ENCODE measurements at places on chromosomes 11 and 22. TPM values are rescaled to one million over a fixed set of nuclear protein-coding genes. Genes with fewer than 3 reads are reported as not detected.

CSRP3 gene
- total RNA-seq, result not detected

CHST1 gene
- total RNA-seq, result not detected

HIKESHI gene
- total RNA-seq, result 9.6 TPM

GUCY1A2 gene
- 2.6 TPM for total RNA-seq

CBLIF gene
- total RNA-seq, result 456 TPM

- no peaks in the 10 kb centered on the region for H3K27me3 ChIP-seq
- peaks cover 31% of the 10 kb centered on the region for H3K36me3 ChIP-seq
- H3K4me3 ChIP-seq, result peak within 1 kb of the TSS; percentile 43
- H3K4me1 ChIP-seq, result peaks cover 25% of the 10 kb centered on the region
- H3K27ac ChIP-seq, result peak within 1 kb of the TSS; percentile 6
Observed at GRCh38 chr11:66277471-66278362, at the start of gene CNIH2. CNIH2 (plus strand) TSS chr11:66278175; CDS start chr11:66278457, 282 bp downstream.

GRCh38 chr22:28231441-28231840, 312.4 kb upstream of the PITPNB start:
- DNase-seq, result no peak
- H3K4me1 ChIP-seq, result no peaks in the 10 kb centered on the region
- H3K4me3 ChIP-seq, result no peak overlapping the region
- H3K27me3 ChIP-seq, result no peaks in the 10 kb centered on the region
- H3K36me3 ChIP-seq, result no peaks in the 10 kb centered on the region
- no peak overlapping the region for H3K27ac ChIP-seq

DNA sequence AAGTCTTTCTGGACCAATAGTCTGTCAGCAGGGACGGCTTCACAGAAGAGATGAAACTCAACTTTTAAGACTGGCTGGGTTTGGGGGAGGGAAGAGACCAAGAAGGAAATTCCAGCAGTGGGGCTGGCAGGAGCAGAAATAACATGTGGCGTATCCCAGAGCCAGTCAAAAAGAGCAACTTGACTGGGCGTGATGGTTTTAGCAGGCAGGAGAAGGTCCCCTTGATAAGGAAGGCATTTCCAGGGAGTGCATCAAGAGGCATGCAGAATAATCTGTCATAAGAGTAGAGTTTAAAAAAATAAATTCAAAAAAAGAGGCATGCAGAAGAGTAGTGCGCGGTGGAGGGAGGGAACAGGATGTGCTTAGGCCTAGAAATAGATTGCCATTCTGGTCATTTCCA, 52.5 kb downstream of the C22orf31 start:
- no peaks in the 10 kb centered on the region for H3K36me3 ChIP-seq
- no peaks in the 10 kb centered on the region for H3K27me3 ChIP-seq
- H3K4me3 ChIP-seq, result no peak overlapping the region
- H3K4me1 ChIP-seq, result peaks cover 32% of the 10 kb centered on the region

- DNase-seq, result no peak
- no peak overlapping the region for H3K4me3 ChIP-seq
Observed at GRCh38 chr11:129319201-129319600, 56.4 kb upstream of the BARX2 start.

DNA sequence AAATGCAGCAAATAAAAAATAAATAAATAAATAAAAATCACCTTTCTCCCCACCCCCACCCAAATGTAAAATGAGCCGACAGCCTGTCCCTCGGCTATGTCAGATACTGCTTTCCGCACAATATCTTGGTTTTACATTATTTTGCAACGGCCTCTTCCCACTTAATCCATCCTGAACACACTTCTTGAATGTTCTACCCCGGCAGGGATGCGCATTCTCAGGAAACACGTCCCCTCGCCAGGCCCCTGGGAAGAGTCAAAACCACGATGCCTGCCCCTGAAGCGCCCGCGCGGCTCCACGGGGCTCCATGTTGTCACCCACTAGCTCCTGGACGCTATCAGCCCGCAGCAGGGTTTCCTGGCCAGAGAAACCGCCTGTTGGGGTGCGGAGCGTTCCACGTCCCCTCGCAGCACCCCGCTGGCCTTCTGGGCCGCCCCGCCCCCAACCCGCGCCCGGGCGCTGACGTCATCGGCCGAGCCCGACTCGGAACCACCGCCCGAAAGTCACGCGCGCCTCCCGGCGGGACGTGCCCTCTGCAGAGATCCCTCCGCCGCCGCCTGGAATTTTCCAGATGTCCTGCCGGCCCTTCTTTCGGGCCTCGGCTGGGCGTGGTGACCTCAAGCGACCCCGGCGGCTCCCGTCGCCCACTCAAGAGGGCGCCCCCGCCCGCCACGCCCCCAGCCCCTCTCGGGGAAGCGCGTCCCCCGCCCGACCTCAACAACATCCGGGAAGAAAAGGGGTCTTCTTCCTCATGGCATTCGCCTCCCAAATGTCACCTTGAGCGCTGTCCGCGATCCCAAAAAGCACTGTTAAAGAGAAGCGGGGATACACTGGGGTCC, 585 bp upstream of the NEAT1 start:
- DNase-seq, result peak; percentile 99
- H3K27ac ChIP-seq, result peak overlapping the region; percentile 100
- H3K4me1 ChIP-seq, result peaks cover 46% of the 10 kb centered on the region
- H3K4me3 ChIP-seq, result peak overlapping the region; percentile 82
- H3K27me3 ChIP-seq, result no peaks in the 10 kb centered on the region

- no peak overlapping the region for H3K27ac ChIP-seq
- peaks cover 44% of the 10 kb centered on the region for H3K4me1 ChIP-seq
- H3K27me3 ChIP-seq, result no peaks in the 10 kb centered on the region
- no peaks in the 10 kb centered on the region for H3K36me3 ChIP-seq
- no peak overlapping the region for H3K4me3 ChIP-seq
- no peak for DNase-seq
Observed at GRCh38 chr11:85822814-85823213, 11.9 kb upstream of the SYTL2 start.

- H3K27ac ChIP-seq, result no peak overlapping the region
- DNase-seq, result no peak
- no peak overlapping the region for H3K4me3 ChIP-seq
- H3K4me1 ChIP-seq, result no peaks in the 10 kb centered on the region
- no peaks in the 10 kb centered on the region for H3K27me3 ChIP-seq
Observed at GRCh38 chr11:104106136-104106754, 57.7 kb downstream of the PDGFD start.

DNA sequence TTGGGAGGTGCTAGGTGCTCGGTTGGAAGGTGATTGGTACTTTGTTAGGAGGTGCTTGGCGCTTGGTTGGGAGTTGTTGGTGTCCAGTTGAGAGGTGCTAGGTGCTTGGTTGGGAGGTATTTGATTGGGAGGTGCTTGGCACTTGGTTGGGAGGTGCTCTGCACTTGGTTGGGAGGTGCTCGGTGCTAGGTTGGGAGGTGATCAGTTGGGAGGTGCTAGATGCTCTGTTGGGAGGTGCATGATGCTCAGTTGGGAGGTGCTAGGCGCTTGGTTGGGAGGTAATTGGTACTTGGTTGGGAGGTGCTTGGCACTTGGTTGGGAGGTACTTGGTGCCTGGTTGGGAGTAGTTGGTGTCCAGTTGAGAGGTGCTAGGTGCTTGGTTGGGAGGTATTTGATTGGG, 40.2 kb downstream of the LRP5 start:
- H3K36me3 ChIP-seq, result peaks cover 10% of the 10 kb centered on the region
- DNase-seq, result no peak
- peaks cover 55% of the 10 kb centered on the region for H3K4me1 ChIP-seq

DNA sequence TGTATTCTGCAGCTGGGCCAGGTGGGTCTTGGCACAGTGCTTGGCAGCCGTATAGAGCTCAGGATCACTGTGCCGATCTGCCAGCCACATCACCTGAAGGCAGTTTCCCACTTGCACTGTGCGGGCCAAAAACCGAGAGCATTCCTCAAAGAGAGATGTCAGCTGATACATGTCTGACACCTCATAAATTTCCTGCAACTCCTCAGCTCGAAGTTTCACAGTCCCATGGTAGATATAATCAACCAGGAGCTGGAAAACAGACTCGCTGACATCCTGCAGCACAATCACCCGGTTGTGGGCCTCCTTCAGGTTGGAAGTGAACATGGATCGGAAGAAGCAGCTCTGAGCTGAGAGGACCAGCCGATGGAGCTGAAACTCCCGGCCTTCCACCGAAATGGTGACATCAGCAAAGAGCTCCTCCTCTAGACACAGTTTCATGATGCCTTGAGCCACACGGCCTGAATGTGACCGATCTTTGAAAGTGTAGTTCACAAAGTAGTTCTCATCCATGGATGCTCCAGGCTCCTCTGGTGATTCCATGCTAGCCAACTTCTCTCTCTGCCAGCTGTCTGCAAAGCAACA, 1.2 kb downstream of the KBTBD4 start:
- H3K27me3 ChIP-seq, result no peaks in the 10 kb centered on the region
- H3K27ac ChIP-seq, result peak overlapping the region; percentile 90
- peak overlapping the region; percentile 100 for H3K4me3 ChIP-seq

DNA sequence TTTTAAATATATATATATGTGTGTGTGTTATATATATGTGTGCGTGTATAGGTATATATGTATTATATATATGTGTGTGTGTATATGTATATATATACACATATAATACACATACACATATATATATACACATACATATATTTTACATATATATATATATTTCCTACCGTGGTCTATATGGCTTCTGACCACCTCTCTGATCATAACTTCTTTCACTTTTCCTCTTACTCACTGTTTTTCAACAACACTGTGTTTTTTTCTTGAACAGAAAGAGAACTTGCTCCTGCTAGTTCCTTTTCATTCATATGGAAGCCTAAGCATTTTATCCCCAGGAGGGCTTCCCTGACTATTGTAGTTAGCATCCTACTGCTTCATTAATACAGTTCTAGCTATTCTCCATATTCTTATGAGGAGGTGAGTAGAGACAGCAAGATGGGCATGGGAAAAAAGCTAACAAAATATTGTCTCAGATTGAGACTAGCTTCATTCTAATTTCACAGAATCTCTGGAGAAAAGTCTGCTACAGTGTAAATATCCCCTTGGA, 38.5 kb upstream of the CTSC start:
- no peak overlapping the region for H3K27ac ChIP-seq
- H3K4me1 ChIP-seq, result no peaks in the 10 kb centered on the region
- no peaks in the 10 kb centered on the region for H3K27me3 ChIP-seq
- no peak for DNase-seq
- no peaks in the 10 kb centered on the region for H3K36me3 ChIP-seq
- H3K4me3 ChIP-seq, result no peak overlapping the region

GRCh38 chr11:96273507-96273906, 69.5 kb downstream of the MAML2 start:
- H3K27me3 ChIP-seq, result no peaks in the 10 kb centered on the region
- no peak for DNase-seq
- H3K4me1 ChIP-seq, result peaks cover 6% of the 10 kb centered on the region
- H3K4me3 ChIP-seq, result no peak overlapping the region
- H3K27ac ChIP-seq, result no peak overlapping the region
- no peaks in the 10 kb centered on the region for H3K36me3 ChIP-seq

DNA sequence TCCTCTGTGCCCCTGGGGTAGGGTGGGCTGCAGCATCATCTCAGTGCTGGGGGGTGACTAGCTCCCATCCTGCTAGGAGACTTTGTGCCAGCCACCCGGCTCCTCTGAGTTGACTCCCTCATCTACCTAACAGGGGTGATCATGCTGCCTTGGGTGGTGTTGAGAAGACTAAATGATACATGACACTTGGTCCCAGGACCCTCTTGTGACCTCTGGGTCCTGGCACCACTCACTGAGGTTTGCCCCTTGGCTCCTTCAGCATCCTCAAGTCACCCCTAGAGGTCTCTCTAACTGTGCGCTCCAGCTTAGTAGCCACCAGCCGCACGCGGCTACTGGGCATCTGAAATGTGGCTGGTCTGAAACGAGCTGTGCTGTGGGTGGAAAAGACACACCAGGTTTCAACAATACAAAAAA, 72.1 kb downstream of the LRRC32 start:
- no peak for DNase-seq
- no peaks in the 10 kb centered on the region for H3K36me3 ChIP-seq
- no peaks in the 10 kb centered on the region for H3K27me3 ChIP-seq
- no peak overlapping the region for H3K4me3 ChIP-seq
- peaks cover 12% of the 10 kb centered on the region for H3K4me1 ChIP-seq

DNA sequence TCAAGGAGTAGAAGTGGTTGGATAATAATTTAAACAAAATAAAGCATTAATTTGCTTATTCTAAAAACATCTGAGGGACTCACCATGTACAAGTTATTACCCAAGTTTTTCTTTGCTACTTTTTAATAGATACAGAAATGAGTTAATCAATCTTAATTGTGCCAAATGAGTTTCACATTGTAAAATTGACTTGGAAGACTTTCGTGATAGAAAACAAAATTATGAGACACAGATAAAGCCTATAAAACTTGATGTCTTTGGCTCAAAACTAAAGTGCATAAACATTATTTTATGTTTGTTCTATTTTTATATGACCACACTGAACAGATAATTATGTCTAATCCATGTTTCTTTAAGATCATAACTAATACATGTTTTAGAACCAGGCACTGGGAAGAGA, 10.1 kb upstream of the CWF19L2 start:
- no peak overlapping the region for H3K27ac ChIP-seq
- no peaks in the 10 kb centered on the region for H3K4me1 ChIP-seq
- no peaks in the 10 kb centered on the region for H3K36me3 ChIP-seq
- H3K4me3 ChIP-seq, result no peak overlapping the region
- H3K27me3 ChIP-seq, result peaks cover 4% of the 10 kb centered on the region

DNA sequence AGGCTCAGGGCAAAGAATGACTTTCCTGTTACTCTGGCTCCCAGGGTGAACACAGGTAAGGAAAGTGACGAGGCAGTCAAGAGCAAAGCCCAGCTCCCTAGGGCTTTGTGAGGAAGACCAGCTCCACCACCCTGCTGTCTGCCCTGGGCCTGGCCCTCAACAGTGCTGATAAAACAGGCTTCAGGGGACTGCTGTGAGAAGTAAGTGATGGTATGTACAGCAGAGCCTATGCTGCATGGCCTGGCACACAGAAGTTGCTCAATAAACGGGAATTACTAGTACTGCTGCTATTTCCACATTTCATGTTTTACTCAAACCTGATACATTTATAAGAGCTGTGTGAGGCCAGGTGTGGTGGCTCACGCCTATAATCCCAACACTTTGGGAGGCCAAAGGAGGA, 50.3 kb downstream of the MICAL3 start:
- H3K27ac ChIP-seq, result no peak overlapping the region
- H3K4me1 ChIP-seq, result peaks cover 59% of the 10 kb centered on the region
- H3K36me3 ChIP-seq, result no peaks in the 10 kb centered on the region
- no peaks in the 10 kb centered on the region for H3K27me3 ChIP-seq
- no peak overlapping the region for H3K4me3 ChIP-seq

GRCh38 chr11:124736736-124737135, 3.0 kb upstream of the NRGN start:
- no peaks in the 10 kb centered on the region for H3K27me3 ChIP-seq
- no peak for DNase-seq
- H3K4me3 ChIP-seq, result no peak overlapping the region
- H3K36me3 ChIP-seq, result no peaks in the 10 kb centered on the region

DNA sequence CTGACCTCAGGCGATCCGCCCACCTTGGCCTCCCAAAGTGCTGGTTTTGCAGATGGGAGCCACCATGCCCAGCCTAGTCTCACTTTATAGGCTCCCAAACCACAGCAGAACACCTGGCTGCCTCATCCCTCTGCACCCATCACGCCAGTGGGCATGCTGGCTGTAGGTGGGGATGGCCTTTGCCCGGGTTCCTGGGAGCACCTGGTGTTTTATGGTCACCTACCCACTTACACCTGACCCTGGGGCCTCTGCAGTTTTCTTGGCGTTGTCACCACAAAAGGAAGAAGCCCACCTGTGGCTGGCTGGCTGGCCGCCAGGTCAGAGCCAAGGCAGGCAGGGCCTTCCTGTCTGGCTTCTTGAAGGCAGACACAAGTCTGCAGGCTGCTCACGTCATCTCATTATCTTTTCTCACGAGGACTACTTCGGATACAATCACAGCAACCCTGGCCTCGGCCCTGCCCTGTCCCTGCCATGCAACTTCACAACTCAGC, 8.2 kb downstream of the RRP7A start:
- no peak overlapping the region for H3K27ac ChIP-seq
- H3K36me3 ChIP-seq, result peaks cover 50% of the 10 kb centered on the region
- H3K4me1 ChIP-seq, result peaks cover 5% of the 10 kb centered on the region

Data from stomach (tissue), 19 donors.